Stimulated activated CD4-positive, alpha-beta T cell treated with anti-CD3 and anti-CD28 coated beads, TNF-alpha, amount 100 ng/mL, for 1 hour (primary cell): ENCODE measurements at places on chromosomes 2 and 18.

- no peak for DNase-seq
Measured at GRCh38 chr2:18345848-18346247, 214.6 kb downstream of the RDH14 start.

- no peak for DNase-seq
Measured at GRCh38 chr2:138228101-138228500, 263.8 kb downstream of the HNMT start.

DNA sequence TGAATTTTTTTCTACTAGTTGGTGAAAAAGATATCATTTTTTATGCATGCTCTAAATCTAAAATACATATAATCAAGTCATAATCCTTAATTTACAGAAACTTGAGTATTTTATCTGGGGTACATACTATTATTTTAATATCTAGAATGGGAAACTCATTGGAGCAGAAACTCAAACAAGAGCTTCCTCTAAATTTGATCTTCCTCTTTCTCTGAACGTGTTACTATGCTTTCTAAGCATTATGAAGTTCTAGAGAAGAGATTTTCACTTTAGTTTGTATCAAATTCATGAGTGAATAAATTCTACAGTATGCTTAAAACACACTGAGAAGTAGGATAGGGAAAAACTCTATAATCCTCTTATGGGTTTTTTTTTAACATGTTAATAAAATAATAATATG lies 20.6 kb upstream of the SLC38A11 start:
- no peak for DNase-seq

GRCh38 chr2:213678437-213679218 lies 394.4 kb downstream of the SPAG16 start:
- DNase-seq: no peak

DNA sequence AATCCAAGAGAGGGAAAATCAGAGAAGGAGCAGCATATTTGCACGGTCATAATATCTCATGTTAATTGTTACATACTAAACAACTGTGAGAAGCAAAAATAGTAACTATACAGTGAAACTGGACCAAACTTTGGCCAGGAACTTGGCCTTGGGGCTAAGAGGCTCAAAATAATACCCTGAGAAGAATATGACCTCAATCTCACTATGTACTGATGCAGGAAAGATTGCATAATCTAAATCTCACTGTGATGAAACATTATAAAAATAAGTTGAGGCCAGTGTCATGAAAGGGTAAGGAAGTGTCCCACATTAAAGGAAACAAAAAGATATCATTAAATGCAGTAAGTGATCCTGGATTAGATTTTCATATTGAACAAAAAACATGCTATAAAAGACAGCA lies 36.5 kb downstream of the ZRANB3 start:
- DNase-seq: no peak

DNA sequence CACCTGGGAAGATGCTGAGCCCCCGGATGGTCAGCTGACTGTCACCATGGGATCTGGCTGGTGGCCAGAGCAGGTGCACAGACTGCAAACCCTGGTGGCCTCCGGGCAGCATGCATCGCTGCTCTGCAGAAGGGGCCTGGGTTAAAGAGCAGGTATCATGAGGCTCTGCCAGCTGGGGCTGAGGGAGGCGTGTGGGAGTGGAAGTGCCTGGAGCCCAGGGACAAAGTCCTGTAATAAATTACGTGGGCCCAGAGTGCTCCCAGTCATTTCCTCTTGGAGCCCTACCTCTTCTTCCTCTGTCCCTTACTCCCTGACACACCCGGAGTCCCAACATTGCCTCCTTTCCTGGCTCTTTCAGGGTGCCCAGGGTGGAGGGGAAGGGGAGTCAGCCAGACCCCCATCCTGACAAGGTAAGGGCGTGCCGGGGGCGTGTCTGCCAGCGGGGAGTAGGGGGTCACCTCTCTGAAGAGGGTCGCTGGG lies at the start of gene MYO7B:
Gene MYO7B, plus strand, starts transcription at position 262 of the 480 bp plus-strand sequence. CDS start 24,040 bp downstream, outside the sequence.
- no peak for DNase-seq

DNA sequence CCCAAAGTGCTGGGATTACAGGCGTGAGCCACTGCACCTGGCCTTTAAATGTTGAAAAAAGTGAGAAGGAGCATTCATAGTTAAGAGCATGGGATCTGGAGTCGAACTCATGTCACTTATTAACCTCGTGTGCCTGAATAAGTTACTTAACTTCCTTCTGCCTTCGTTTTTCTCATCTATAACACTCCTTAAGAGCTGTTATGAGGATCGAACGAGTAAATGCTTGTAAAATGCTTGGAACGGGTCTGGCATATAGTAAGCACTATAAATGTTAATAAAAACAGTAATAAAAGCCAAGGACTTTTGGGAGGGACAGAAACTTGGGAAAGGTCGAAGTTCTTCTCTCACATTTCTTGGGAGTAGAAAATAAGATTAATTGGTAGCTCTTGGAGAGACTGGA lies 40.8 kb downstream of the RAB10 start:
- DNase-seq: no peak

- no peak for DNase-seq
Measured at GRCh38 chr2:43105586-43106558, 120.5 kb downstream of the ZFP36L2 start.

DNA sequence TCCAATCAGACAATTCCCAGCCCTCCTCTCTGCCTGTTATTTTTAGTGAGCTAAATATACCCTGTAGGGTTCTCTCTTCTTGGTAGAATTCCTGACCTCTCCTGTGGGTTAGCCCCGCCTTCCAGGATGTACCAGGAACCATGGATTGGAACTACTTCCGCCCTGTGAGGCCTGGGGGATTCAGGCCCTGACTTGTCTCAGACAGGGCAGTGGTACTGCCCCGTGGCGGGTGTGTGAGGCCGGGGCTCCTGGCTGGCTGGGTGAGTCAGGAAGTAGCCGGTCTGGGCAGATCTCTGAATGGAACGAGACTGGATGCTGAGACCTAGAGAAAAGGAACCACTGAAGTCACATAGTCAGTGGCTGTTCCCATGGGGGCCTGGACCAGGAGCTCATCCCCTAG lies 50.5 kb downstream of the DYSF start:
- DNase-seq: no peak

GRCh38 chr2:202479090-202479489 lies 103.0 kb downstream of the BMPR2 start:
- no peak for DNase-seq

DNA sequence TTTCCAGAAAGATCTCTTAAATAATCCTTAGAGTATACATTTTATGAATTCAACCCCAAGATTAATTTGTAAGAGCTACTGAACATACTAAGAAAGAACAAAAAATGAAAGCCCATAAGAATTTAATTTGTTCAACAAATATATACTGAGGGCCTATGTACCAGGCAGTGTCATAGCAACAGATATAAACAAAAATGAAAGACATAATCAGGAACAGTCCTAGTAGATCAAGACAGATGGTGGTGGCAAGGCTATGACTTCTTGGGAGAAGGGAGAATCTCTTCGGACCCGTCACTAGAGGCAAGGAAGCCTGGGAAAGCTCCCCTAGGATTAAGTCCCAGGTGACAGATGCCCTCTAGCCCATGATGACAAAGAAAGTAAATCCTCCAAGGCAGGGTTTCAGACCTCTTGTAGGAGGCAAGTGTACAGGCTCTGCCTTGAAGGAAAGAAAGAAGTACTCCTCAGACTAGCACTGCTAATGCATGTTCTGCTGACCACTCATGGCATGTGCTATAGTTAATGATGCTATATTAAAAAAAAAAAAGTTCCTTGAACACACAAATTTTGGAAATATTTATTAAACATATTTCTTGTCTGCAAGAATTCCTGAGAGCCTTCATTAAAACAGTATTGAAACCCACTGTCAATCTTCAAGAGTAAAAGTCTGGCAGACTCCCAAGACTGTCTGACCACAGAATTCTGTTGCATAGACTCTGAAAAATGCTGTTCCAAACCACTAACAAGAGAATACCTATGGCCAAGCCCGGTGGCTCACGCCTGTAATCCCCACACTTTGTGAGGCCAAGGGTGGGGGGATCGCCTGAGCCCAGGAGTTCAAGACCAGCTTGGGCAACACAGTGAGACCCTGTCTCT lies 31.5 kb downstream of the NOL10 start:
- DNase-seq: no peak

DNA sequence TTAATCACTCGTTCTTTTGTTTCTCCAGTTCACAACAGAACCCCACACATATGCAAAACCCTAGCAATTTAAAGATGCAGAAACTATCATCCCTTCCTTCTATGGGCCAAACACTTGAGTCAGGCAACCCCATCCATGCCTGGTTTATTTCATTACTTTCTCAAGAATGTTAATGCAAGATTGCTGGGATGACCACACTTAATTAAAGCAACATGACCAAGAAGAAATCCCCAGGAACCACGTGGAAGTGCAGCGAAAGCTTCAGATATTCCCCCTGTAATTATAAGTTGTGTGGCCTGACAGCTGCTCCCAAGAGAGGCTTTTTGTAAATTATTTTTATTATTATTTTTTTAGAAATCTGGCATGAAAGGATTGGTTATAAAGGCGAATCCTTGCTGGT lies 246.2 kb upstream of the ID2 start:
- DNase-seq: no peak

DNA sequence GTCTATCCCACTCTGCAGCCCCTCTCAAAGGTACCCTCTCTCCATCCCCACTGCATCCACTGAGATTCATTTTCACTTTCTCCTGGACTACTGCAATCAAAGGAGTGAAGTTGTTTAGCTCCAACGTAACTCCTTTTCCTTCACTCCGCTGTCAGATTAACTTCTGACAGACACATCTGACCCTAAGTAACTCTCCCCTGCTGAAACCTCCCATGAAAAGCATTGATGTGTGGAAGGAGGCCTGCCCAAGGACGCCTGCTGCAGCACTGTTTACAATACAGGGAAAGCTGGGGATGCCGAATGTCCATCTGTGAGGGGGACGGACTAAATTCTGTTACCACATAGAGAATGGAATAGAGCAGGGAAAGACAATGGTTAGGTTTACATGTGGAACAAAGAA lies 114.8 kb downstream of the TMEM163 start:
- DNase-seq: no peak

DNA sequence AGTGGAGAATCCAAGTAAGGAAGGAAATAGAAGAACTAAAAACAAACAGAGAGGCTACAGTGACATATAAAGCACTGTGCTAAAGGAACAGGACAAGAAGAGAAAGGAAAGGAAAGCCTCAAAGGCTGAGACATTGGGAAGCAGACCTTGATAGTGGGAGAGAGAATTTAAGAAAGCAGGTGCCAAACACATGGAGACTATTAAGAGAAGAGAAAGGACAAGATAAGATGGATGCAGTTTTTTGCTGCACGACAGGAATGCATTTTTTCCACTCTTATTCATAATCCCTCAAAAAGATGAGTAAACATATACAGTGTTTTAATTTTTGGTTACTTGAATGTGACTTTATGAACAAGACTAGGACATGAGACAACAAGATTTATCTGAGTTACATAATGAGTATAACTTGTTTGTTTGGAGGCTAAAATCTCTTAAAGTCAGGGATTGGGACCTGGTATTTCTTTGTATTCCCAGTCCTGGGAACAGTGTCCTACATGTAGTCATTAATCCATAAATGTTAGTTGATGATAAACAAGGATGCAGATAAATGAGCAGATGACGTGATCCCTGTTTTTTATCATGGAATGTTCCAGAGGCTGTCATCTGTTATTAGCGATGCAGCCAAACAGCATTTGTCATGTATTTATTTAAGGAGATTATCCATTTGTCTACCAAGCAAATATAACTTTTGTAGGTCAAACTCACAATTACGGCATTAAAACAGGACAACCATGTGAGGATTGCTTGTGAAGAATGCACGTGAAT lies 141.7 kb downstream of the DNER start:
- no peak for DNase-seq

DNA sequence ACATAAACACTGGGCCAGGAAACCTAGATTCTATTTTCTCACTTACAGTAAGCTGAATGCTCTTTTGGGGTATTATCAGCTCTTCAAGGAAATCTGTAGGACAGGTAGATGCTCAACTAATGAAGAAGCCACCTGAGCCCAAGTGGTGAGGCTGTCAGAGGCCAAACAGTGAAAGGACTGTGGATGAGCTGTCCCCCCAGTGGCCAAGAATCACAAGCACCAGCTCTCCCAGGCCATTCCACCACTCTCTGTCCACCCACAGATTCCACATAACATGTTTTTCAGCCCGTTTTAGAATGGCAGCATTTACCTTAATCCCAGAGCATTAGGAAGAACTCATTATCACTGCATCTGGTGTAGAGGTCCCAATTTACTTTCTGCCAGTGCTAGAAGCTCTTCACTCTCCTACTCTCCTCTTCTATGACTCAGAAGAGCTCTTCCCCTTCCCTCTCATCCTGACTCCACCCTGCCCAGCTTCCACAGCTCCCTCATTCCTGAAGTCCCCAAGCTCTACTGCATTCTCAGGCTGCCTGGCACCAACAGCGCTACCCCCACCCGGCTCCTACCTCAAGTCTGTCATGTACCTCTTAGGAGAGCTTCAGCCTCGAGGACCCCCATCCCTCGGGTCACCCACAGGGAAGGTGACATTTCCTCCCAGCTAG lies 43.8 kb upstream of the GORASP2 start:
- DNase-seq: no peak

DNA sequence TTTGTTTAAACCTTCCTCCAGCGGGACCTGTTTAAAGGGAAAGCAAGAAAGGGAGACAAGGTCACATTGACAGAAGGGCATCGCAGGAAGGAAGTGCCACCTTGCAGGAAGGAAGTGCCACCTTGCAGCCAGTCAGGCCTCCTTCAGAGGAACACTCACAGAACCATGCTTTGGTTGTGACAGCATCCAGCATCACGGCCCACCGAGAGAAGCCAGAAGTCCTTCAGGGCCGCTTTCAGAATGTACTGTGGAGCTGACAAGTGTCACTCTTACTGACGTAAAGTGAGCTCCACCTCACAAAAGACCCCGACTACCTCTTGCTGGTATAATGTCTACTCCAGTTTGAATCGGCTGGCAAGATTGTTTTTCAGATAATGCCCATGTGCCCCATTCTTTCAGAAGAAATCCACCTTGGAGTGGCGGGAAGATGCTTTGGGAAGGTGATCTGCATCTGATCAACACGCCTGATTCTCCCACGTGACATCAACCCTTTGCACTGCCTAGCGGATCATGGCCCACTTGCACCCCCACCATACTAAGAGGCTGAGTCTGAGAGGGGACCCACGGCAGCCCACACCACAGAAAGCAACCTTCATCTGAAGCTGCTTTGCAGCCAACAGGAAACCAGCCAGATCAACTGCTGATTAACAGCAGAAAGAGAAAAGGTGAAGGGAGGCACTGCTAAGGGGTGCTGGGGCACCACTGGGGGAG lies 99.8 kb downstream of the UXS1 start:
- DNase-seq: no peak
